NCI-H1436 (cell line): ENCODE measurements at places on chromosomes 3 and 15.

GRCh38 chr3:171831936-171832335, 11.2 kb upstream of the TMEM212 start:
- DNase-seq, result no peak

- DNase-seq, result no peak
Observed at GRCh38 chr15:41584636-41585126, 25.7 kb downstream of the TYRO3 start.

DNA sequence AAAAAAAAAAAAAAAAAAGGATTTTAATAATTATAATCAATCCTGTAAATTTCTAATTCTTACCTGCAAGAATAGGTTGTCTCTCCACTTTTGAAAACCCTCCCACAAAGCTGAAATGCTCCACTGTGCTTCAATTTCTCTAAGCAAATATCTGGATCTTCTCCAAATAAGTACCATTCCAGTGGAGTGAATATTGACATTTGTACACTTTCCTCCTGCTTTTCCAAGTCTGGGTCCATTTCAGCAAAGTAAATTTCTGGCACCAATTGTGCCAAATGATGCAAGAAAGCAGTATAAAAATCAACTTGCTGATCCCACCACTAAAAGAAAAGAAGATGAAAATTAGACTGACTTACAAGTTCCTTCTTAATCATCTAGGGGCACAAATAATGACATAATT, 19.9 kb downstream of the UBR1 start:
- no peak for DNase-seq

- DNase-seq, result no peak
Observed at GRCh38 chr3:40930131-40930538, 269.2 kb upstream of the CTNNB1 start.

GRCh38 chr3:38039101-38039898, at the start of gene DLEC1:
TSS of gene DLEC1 (plus strand) at chr3:38039208. CDS start at chr3:38039226, 18 bp downstream.
- DNase-seq, result peak; percentile 27

GRCh38 chr3:98058244-98058960, 23.3 kb upstream of the GABRR3 start:
- no peak for DNase-seq

GRCh38 chr3:65706776-65707568, 331.7 kb downstream of the MAGI1 start:
- DNase-seq, result no peak

- DNase-seq, result no peak
Observed at GRCh38 chr3:27509376-27509775, 25.2 kb upstream of the SLC4A7 start.

- DNase-seq, result peak; percentile 54
Observed at GRCh38 chr3:63349583-63350573, 71.8 kb downstream of the SYNPR start.

GRCh38 chr15:40330368-40330836, 6.9 kb downstream of the INAFM2 start:
- peak; percentile 68 for DNase-seq

DNA sequence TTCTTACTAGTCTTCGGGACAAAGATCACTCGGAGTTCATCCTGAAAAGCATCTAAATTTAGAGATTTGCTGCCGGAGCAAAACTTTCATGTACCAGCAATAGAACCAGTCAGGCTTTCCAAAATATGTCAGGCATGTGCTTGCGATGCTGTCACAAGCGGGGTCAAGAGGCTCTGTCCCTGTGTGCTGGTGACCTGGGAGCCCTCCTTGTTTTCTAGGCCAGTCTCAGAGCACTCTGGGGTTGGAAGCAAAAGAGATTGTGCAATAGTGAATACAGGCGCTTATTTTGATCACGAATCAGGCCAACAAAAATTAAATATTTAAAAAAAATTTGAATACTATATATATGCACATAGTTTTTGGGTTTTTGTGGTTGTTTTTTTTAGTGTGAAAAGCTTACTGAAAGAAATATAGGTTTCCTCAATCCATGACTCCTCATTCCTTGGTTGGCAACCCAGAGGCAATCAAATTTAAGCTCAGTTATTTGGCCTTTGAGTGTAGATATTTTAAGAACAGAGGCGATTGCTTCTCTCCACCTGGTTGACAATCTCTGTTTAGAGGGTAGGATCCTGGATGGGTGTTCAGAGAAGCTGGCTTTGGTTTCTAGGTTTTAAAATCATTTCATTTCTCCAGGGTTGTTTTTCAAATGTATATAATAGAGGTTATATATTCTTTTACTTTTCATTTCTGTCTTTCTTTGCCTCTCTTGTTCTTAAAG, 8.4 kb upstream of the KLHL24 start:
- DNase-seq, result no peak

GRCh38 chr3:32009101-32009500, 27.6 kb downstream of the ZNF860 start:
- no peak for DNase-seq

DNA sequence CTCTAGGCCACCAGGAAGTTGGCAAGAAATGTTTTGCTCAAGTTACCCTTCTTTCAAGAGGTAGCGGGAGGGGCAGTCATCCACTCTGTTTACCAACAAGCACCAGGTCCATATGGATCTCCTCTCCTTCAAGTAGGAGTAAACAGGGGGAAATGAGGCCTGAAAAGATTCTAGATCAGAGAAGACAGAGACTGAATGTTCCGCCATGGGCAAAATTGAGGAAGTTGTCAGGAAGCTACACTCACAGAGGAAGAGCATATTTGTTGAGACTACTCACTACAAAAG, 81.6 kb downstream of the KLF15 start:
- DNase-seq, result no peak

- no peak for DNase-seq
Observed at GRCh38 chr3:105532251-105532650, 165.5 kb downstream of the ALCAM start.

- DNase-seq, result peak; percentile 11
Observed at GRCh38 chr3:178671377-178671776, 135.1 kb downstream of the KCNMB2 start.

GRCh38 chr15:85314633-85315032, 65.8 kb upstream of the AKAP13 start:
- DNase-seq, result no peak

GRCh38 chr3:71456156-71456555, 127.4 kb downstream of the FOXP1 start:
- no peak for DNase-seq

DNA sequence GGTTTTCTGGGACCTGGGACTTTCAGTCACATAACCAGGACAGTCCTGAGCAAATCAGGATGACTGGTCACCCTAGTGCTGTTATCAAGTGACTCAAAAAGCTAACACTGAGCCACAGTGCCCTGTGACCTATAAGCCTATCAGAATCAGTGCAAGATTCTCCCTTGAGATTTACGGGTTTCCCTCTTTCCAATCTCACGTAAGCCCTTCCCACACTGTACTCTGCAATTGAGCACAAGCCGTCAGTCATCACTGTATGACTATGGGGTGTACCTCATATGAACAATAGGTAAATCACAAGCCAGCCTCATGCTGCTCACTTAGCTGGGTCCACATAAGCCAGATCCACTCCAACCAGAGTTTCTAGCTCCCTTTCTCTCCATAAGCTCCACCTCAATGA, 21.0 kb upstream of the CLDN18 start:
- no peak for DNase-seq

GRCh38 chr3:32820971-32821685, 3.3 kb downstream of the TRIM71 start:
- DNase-seq, result no peak

DNA sequence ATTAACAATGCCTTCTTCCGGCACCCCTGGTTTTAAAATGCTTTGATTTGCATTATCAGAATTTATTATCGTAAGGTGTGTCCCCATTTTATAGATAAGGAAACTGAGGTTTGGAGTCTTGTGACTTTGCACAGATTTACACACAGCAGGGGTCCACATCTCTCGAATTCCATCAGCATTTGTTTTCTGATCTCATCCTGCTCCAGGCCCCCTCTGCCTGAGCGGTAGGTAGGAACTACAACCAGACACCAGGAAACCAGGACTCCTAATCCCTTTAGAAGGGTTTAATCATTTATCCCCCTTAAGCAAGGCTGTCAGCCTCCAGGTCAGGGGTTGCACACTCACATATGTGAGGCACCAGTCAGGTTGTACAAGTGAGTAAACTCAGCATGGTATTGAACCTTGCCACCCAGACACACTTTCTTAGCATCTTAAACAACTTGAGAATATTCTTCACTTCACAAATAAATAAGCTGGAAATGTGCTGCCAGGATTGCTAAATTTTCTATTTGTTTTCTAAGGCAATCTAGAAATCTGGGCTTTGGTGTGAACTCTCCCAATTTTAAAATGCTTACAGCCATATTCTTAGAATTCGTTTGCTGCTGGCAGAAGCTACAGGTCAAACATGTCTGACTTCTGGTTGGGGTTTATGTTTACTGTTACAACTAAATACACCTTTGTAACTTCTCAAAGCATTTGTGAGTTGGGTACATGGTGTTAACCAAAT, 31.7 kb upstream of the CMTM7 start:
- no peak for DNase-seq

- no peak for DNase-seq
Observed at GRCh38 chr3:155154255-155154654, 74.1 kb downstream of the MME start.

DNA sequence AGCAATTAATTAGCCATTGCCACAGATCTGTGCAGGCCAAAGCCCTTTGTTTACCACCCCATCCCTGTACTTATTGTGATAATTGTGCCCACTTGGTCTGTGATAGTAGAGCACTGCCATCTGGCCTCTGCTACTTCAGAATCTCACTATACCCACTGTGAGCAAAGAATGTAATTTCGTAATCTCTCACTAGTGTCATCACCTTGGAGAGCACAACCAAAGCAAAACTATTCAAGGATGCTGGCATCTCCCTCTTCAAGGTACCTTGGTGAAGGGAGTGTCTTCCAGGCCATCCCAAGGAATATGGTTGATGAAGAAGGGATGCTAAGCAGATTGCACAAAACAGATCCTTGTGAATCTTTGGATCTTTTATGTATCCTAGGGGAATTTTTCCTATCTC, 34.7 kb upstream of the NOX5 start:
- DNase-seq, result no peak

- peak; percentile 77 for DNase-seq
Observed at GRCh38 chr15:59247364-59247763, 40.7 kb downstream of the LDHAL6B start.

GRCh38 chr3:72595927-72596610, 252.2 kb downstream of the SHQ1 start:
- DNase-seq, result no peak

- DNase-seq, result no peak
Observed at GRCh38 chr3:53221345-53221744, 34.5 kb downstream of the TKT start.

GRCh38 chr15:38019066-38019465, 84.6 kb downstream of the TMCO5A start:
- DNase-seq, result no peak

GRCh38 chr3:137013951-137014688, 56.3 kb downstream of the IL20RB start:
- peak; percentile 89 for DNase-seq

GRCh38 chr3:21573291-21573690, 177.7 kb downstream of the ZNF385D start:
- no peak for DNase-seq

- DNase-seq, result peak; percentile 15
Observed at GRCh38 chr3:129521611-129522010, 6.8 kb upstream of the RHO start.

DNA sequence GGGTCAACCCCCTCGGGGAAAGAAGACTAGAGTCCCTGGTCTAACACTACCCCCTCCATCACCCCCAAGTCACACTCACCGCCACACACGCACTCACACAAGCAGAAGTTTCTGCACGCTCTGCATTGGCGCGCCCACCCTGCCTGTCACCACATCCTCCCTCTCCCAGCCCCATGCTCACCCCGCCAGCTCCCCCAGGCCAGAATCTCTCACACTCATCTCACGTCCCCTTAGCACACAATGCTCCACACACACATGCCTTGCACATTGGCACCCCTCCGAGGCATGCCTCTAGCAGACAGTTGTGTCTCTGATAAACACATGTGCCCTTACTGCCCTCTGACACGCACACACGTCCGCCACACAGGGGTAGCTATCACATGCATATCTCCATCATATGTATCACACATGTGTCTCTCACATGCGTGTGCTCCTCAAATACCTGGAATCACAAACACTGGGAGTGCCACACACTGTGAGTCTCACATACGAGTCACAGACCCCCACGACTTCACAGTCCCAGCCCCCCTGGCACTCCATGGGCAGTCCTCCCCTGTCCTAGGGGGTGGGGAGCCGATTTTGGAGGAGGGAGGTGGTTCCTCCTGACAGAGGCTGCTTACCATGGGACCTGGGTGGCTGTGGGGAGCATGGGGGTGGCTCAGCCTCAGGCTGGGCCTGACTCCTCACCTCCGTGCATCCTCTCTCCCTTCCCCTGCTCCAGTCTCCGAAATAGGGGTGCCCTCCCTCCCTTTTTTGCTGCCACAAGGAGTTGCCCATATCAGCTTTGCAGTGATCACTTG, 898 bp downstream of the FBLN2 start:
- no peak for DNase-seq

- DNase-seq, result no peak
Observed at GRCh38 chr3:24923570-24923969, 428.9 kb upstream of the THRB start.

- no peak for DNase-seq
Observed at GRCh38 chr3:77137559-77137958, 97.7 kb downstream of the ROBO2 start.

DNA sequence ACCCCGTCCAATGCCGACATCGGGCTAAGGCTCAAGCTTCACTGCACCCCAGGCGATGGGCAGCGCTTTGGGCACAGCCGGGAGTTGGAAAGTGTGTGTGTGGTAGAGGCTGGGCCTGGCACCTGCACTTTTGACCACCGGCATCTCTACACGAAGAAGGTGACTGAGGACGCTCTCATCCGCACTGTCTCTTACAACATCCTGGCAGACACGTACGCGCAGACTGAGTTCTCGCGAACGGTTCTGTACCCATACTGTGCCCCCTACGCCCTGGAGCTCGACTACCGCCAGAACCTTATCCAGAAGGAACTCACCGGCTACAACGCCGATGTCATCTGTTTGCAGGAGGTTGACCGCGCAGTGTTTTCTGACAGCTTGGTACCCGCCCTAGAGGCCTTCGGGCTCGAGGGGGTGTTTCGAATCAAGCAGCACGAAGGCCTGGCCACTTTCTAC, 1.0 kb downstream of the PDE12 start:
- DNase-seq, result no peak

- DNase-seq, result peak; percentile 37
Observed at GRCh38 chr3:1232276-1232675, 139.5 kb downstream of the CNTN6 start.

DNA sequence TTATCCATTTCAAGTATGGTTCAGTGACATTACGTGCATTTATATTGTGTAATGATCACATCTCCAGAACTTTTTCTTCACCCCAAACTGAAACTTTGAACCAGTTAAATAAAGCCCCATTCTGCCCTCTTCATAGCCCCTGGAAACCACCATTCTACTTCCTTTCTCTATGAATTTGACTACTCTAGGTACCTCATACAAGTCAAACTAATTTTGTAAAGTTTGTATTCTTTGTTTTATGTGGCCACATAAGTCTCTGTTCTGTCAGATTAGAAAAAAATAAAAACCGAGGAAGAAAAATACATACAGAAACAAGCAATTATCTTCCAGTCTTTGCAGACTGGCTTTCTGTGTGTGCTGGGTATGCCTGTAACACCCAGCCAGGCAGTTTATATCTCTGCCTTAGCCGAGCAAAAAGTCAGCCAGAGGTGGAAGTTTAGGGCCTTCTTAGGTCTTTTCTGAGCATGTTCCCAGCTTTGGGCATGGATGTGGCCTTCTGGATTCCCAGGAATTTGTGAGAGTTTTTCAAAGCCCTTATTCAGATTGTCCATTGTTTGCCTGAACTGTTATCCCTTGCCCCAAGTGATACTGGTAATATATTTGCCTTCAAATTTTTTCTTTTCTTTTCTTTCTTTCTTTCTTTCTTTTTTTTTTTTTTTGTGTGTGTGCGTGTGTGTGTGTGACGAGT, 6.0 kb upstream of the GRAMD1C start:
- DNase-seq, result no peak
